ENCODE measurements at places on chromosomes 11 and 22.
A peak's percentile ranks its signal among the peaks of the same experiment; 100 is the strongest.

- DNase-seq, result no peak
These were observed 17.0 kb downstream of the LAYN start for GRCh38 chr11:111557425-111558111.

DNA sequence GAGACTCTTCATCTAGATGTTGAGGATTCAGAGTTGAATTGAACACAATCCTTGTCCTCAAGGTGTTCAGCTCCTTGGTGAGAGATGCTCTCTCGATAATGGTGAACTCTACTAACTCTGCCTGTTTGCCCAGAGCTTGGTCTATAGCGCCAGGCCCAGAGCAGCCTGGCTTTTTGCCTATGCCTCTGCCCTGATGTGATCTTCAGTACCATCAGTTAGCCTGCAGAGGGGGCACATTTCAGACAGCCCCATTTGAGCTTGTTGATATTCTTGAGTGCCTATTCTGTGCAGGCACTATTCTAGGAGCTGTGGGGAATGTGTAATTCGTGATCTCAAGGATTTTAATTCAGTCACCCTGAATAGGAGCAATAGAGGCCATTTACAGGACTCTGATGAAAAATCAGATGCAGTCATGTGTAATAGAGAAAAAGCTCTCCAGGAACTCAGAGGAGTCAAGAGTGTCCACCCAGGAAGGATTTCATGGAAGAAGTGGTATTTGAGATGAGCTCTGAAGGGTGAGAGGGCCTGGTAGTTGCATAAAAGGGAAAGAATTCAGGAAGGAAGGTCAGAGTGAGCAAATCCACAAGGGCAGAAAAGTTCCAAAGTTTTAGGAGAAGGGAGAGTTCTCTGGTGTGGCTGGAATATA, 19.3 kb downstream of the GTPBP1 start:
- DNase-seq, result peak; percentile 58

DNA sequence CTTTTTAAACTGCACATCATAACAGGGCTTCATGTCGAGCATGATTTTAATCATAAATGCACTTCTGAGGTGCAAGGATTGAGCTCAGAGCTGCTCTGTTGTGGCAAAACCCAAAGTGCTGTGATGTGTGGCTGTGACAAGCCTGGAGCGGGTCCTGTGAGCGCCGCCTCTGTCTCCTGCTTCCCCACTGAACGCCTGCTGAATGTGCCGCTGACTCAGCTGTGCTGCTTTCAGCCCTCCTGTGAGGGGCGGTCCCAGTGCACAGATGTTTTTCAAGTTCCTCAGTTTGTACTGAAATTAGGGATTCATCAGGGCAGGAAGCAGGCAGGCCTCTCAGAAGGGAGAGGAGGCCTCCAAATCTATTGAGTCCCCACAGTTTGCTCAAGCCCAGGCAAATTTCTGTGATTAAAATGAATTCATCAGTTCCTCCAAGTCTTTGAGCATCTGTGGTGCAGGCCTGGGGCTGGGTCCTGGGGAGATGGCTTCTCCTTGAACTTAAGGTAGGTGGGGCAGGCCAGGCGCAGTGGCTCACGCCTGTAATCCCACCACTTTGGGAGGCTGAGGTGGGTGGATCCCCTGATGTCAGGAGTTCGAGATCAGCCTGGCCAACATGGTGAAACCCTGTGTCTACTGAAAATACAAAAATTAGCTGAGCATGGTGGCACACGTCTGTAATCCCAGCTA, 3.0 kb upstream of the GTSE1 start:
- DNase-seq, result peak; percentile 75

- no peak for DNase-seq
These were observed 90.5 kb upstream of the POU2AF2 start for GRCh38 chr11:111155021-111155420.

- DNase-seq, result no peak
These were observed 721.7 kb downstream of the DLG2 start for GRCh38 chr11:84905411-84905810.

- no peak for DNase-seq
These were observed 3.4 kb upstream of the TAB1 start for GRCh38 chr22:39395936-39396796.

DNA sequence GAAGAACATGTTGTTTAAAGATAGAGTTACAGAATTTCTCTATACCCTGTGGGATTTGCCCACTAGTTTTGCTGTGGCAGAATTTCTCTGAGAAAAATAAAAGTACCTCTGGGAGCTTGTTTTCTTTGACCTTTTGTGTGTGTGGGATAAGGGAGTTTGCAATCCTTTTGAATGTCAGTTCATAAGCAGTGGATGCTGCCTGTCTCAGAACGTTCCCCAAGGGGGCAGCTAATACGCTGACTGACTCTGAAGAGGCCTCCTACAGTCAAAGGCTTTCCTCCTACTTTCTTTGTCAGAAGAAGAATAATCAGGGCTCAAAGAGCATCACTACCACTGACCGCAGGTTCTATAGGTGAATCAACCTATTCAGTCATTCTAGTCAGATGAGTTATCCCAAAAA, 140.6 kb downstream of the AASDHPPT start:
- DNase-seq, result no peak

DNA sequence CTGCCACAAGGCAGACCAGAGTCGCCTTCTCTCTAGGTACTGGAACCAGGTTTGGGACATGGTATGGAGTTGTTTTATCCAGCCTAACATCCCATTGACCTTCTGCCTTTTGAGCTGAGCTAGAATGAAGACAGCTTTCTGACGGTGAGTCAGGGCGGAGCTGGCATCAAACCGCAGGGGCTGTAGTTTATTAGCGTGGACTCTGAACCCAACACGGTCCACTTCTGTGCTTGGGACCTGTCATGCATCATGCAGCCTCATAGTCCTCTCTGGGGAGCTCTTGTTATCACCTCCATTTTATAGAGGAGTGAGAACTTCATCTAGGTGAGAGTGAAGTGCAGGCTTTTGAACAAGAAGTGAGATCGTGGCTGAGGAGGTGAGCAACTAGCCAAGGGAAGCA, 8.3 kb downstream of the GAL3ST1 start:
- DNase-seq, result no peak

Data from KBM-7 (cell line).